ENCODE measurements at places on chromosomes 3 and 15.

DNA sequence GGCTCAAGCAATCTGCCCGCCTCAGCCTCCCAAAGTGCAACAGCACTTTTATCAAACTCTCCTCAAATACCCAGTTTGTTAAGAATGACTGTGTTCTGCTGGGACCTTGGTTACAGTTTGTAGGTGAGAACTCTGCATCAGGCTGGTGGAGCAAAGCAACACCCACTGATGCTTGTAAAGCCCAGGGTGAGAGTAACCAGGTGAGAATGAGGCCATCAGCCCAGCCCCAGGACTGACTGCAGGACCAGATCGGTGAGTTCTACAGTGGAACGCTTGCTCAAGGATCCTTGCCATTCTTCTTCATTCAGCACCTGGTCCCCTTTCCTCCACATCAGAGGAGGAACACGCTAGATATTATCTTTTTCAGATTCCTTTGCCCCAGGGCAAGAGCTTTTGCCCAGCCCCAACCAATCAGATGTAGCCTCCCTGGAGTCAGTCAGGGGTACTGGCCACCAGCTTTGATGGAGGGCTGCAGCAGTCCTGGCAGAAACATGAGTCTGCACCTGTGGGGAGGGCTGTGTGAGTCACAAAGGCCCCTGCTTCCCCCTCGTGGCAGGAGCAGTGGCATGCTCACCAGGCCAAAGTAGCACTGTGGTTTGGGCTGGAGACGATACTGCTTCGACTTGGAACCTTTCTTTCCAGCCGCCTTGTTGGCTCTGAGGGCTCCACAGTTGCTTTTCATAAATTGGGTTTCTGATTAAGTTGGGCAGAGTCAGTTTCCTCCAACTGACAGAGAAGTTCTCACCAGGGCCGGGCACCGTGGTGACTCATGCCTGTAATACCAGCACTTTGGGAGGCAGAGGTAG is 3.5 kb upstream of the SHISA5 start:
- peak; percentile 37 for DNase-seq

DNA sequence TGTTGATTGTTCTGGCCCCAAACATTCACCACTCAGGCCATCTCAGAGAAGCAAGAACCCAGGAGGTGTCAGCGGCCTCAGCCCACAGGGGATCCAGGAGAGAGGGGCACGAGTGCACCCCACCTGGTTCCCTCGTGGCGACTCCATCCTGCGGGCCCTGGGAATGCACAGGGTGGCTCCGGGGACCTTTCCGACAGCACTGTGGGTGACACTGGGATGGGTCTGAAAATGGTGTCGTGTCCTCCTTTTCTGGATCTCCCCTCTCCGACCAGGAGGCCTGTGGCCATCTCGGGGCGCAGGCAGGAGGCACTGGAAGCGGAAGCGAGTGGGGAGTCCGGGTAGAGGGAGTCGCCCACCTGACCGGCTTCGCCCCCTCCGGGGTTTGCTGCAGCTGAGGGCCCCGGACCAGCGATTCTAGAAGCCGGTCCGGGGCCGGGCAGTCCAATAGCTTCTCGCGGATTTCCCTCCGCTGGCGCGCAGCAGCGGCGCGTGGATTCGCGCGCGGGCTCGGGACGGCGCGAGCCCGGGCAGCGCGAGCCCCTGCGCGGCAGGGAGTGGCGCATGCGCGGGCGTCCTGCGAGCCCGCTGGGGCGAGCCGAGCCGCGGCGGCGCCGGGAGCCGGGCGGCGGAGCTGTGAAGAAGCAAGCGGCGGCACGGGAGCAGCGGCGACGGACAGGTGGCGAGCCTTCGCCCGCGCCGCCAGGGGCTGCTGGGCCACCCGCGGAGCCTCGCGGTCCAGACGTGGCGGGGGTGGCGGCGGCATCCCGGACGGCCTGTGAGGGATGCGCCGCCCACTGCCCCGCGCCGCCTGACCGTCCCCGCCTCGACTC is at the start of gene DOCK3:
Gene DOCK3, plus strand, starts transcription at position 579 of the 830 bp plus-strand sequence. CDS start 337 bp downstream, outside the sequence.
- no peak for DNase-seq

- no peak for DNase-seq
Measured at GRCh38 chr3:125511420-125512118, 8.4 kb downstream of the SNX4 start.

DNA sequence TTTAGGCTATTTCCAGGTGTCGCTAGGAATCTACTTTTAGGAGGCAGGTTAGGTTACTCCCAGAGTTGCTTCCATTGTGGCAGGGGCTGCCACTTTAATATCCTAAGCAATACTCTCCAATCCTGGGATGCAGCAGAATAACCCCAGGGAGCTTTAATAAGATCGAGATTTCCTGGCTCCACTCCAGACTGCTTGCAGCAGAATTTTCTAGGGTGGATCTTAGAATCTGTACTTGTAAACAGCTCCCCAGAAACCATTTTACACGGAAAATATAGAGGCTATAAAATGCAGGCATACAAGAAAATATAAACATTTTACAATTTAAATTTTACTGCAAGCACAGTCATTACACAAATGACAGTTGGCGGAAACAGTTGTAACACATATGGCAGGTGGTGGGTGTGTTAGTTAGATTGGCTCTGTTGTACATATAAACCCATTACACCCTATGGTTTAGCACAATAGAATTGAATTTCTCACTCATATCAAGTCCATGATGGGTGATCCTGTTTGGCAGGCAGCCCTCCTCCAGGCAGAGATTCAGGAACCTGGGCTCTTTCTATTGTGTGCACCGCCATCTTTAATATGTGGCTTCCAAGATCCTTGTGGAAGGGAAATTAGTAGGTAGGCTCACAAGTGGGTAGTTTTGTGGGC is 35.0 kb upstream of the TNFAIP8L3 start:
- DNase-seq, result no peak

DNA sequence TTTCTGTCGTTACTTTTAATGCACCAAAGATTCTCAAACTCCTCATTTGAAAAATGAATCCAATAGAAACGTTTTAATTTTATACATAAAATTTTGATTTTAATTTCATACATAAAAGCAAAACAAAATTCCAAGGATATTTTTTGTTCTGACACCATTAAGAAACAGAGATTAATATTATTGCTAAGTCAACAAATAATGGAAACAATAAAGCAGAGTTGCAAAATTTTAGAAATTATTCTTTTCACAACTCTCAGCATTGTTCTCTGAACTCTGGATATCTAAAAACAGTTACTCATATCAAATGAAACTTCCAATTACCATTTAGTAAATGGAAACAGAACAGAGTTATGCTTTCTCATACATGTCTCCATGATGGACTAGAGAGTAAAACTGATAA is 260.2 kb downstream of the EPHA6 start:
- no peak for DNase-seq

DNA sequence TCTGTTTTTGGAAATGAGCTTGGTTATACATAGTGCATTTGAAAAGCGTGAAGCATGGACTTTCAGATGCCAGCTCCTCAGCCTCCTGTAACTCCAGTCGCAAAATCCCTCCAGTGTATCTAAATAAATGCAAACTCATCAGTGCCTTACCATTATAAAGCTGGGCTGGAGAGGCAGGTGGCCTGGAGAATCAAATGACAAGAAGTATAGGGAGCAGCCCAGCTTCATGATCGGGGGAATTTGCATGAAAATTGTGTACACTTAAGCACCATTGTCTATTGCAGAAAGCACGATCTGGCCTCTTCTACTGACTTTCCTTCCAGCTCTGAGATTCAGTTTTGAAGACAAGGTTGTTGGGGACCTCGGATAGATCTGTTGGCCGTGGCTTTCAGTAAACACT is 71.7 kb downstream of the IGF1R start:
- no peak for DNase-seq

Data from uterus (tissue), 4 donors.